ENCODE measurements at places on chromosomes 11 and 22. TPM values are rescaled to one million over a fixed set of nuclear protein-coding genes. Genes with fewer than 3 reads are reported as not detected.

The OR6A2 gene
- total RNA-seq: 0.32 TPM

DNA sequence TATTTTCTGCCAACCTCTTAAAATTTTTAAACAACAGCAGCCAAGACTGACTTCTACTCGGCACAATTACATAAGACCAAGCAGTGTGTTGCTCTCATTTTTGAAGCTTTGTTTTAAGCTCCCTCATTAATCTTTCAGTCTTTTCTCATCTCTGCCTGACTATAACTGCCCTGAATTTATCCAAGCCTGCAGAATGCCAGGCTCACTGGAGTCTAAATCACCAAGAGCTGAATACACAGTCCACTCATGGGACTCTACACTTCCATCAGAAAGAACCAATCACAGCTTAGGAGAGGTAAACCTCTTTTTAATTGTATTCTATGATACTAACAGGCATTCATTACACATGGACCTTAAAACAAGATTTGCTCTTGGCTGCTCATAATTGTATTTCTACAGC lies 178.7 kb downstream of the CADM1 start:
- no peak for DNase-seq

- no peak for DNase-seq
Observed at GRCh38 chr11:119298726-119299125, 18.2 kb downstream of the MCAM start.

The ACRV1 gene
- not detected for total RNA-seq

DNA sequence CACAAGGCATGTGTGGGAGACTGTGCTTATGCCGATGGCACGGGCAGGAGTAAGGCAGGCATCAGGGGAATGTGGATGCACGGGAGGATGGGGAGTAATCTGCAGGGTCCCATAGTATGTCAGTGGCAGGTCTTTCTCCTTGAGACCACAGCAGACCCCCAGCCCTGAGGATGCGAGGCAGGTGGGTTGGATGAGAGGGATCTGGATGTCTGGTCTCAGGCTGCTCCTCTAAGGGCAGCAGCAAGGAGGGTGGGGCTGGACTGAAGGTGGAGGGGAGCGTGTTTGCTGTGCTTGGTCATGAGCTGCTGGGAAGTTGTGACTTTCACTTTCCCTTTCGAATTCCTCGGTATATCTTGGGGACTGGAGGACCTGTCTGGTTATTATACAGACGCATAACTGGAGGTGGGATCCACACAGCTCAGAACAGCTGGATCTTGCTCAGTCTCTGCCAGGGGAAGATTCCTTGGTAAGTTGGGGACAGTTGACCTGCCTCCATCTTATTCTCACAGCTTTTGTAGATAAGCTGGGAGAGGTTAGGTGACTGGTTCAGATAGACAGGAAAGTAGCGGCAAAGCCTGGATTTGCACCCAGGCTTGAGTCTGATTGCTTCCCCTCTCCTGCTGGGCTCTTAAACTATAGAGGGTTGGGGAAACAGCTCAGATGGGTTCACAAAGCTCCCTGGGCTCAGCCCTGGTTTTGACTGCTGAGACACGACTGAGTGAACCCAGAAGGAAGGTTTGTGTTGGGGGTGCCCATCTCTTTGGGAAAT lies at the start of gene APOL1:
Gene APOL1, plus strand, starts transcription at position 380 of the 769 bp plus-strand sequence. CDS start 1,823 bp downstream, outside the sequence.
- DNase-seq: peak; percentile 81

The TRPT1 gene
- 33.2 TPM for total RNA-seq

GRCh38 chr22:26428515-26429457 lies at the start of gene ASPHD2:
ASPHD2 (plus strand) TSS chr22:26429260; CDS start chr22:26433616, 4,356 bp downstream.
- peak; percentile 66 for DNase-seq

- no peak for DNase-seq
Observed at GRCh38 chr11:85758480-85759039, 52.4 kb downstream of the SYTL2 start.

GRCh38 chr11:36148701-36149100 lies 140.5 kb downstream of the COMMD9 start:
- DNase-seq: no peak

DNA sequence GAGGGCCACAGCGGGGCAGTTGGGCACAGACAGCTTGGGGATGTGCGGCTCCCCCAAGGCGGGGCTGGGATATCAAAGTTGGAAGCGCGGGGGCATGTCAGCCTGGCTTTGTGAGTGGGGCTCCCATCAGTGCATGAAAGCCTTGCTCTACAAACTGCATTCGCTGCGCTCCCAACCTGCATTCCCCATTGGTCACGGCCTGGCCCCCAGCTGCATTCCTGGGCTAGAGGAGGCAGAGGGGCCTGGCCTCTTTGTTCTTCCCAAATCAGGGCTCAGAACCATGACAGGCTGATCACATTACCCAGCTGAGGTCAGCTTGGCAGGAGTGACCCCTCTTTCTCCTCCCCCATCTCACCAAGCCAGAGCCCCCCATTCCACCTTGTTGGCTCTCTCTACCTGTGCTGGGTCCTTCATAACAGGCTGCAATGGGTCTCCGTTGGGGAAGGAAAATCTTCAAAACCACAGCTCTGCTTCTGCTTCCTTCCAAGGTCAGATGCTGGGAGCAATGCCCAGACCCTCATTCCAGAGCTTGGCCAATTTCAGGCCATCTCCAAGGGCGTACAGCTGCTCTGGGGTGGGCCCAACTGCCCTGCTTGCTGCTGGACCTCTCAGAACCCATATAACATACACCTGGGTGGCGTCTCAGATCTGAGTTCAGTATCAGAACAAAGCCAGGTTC lies 38.7 kb upstream of the CDON start:
- no peak for DNase-seq

GRCh38 chr11:110979696-110980095 lies 265.8 kb upstream of the POU2AF2 start:
- DNase-seq: no peak

DNA sequence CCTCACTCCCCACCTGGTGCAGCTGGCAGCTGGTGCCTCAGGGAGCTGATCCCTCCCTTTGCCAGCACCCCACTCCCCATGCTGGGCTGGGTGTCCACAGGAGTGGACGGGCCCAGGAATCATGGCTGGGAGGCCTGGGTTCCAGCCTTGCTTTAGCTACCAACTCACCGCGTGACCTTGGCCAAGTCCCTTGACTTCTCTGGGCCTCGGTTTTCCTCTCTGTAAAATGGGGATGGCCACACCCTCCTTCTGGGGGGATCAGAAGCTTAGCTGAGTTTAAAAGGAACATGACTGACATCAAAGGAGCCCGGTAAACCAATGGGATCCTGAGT lies 116.9 kb downstream of the KIAA1671 start:
- no peak for DNase-seq

GRCh38 chr11:111361052-111361801 lies 17.8 kb downstream of the POU2AF1 start:
- DNase-seq: no peak

DNA sequence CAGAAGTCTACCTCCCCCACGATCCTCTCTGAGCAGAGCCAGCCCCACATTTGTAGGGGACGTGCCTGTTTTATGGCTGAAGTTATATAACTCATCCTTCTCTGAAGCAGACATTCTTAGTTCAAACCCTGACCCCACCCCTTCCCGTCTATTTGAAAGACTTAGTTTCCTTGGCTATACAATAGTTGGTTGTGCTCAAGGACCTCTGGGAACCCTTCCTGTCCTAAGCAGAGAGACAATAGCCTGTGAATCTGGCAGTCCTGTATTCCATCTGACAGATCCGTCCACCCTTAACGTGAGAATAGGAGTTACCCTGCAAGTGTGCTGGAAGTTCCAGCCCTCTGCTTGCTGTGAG lies 75.2 kb downstream of the MN1 start:
- no peak for DNase-seq

DNA sequence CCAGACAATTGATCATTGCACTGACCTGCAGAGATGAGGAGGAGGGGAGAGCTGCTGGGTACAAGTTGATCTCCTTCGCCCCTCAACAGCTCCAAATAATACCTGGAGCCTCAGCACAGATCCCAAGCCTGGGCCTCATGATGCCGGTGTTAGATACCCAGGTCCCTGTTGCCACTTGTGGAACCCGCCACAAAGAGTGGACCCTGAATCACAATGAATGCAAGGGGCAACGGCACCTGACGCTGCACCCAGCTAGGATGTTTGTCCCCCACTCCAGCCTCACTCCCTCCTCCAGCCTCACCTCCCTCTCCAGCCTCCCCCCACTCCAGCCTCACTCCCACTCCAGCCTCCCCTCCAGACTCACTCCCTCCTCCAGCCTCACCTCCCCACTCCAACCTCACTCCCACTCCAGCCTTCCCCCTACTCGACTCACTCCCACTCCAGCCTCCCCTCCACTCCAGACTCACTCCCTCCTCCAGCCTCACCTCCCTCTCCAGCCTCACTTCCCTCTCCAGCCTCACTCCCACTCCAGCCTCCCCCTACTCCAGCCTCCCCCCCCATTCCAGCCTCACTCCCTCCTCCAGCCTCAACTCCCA lies 879.0 kb downstream of the BRD1 start:
- no peak for DNase-seq

DNA sequence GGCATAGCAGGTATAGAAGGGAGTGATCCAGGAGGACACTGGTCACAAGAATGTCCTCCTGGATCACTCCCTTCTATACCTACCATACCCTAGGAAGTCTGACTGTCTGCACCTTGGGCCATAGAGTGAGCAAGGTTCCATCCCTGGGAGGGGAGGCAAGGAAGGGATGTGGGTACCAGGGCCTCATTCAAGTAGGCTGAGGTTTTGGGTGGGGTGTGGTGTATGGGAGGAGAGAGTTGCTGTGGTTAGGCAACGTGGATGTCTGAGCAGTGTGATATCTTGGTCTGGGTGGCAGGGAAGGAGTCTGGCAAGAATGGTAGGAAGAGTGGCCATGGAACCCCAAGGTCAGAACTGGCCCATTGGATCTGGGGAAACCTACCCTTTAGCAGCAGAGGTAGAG lies 13.2 kb downstream of the PPFIBP2 start:
- no peak for DNase-seq

The NXPE2 gene
- total RNA-seq: not detected

The NOX4 gene
- 5.2 TPM for total RNA-seq

Measured in fibroblast of villous mesenchyme (primary cell).